CD4-positive, alpha-beta T cell treated with Interleukin-6 for 4 hours (primary cell): ENCODE measurements at places on chromosomes 1 and 21.

DNA sequence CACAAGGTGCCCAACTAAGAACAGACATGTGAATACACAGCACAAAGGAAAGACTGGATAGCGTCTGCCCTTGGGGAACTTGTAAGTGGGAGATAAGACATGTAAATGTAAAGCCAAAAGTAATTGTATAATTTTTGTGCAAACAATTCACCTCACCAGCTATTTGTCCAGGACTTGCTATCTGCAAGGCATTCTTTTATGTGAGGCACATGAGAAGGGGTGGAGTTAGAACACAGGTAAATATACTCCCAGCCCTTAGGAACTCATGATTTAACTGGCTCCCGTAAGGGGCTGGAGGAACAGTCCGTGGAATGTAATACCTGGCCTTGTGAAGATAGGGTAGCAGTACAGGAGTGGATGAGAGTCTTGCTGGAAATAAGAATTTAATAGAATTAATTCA, 61.3 kb downstream of the CDK18 start:
- DNase-seq: no peak

DNA sequence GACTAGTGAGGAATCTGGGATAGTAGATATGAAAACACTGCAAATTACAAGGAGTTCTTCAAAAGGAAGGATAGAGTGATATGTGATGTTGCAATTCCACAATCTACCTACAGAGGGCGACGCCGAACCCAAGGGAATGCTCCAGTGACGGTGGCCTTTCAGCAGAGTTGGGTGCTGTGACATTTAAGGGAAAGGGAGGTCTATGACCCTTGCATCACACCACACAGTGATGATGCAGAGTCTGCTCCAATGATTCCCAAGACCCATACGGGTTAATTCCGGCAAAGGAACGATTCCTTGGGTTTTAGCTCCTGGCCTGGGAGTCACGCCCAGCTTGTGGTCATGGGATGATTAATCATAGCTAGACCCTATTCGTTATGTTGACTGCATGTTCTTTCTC, 123.0 kb upstream of the IGSF21 start:
- DNase-seq: peak; percentile 18

GRCh38 chr1:82762829-82763532, 962.2 kb downstream of the ADGRL2 start:
- DNase-seq: no peak

GRCh38 chr1:147808025-147808424, 47.6 kb upstream of the GJA5 start:
- no peak for DNase-seq

GRCh38 chr1:233431753-233432403, 104.4 kb downstream of the MAP3K21 start:
- no peak for DNase-seq

GRCh38 chr1:175947771-175948170, 204.4 kb upstream of the TNR start:
- no peak for DNase-seq

GRCh38 chr1:75264112-75264511, 129.9 kb downstream of the LHX8 start:
- DNase-seq: no peak

- no peak for DNase-seq
Measured at GRCh38 chr1:119686661-119687060, 25.1 kb upstream of the PHGDH start.

- peak; percentile 65 for DNase-seq
Measured at GRCh38 chr21:32403201-32403777, 9.2 kb upstream of the EVA1C start.

DNA sequence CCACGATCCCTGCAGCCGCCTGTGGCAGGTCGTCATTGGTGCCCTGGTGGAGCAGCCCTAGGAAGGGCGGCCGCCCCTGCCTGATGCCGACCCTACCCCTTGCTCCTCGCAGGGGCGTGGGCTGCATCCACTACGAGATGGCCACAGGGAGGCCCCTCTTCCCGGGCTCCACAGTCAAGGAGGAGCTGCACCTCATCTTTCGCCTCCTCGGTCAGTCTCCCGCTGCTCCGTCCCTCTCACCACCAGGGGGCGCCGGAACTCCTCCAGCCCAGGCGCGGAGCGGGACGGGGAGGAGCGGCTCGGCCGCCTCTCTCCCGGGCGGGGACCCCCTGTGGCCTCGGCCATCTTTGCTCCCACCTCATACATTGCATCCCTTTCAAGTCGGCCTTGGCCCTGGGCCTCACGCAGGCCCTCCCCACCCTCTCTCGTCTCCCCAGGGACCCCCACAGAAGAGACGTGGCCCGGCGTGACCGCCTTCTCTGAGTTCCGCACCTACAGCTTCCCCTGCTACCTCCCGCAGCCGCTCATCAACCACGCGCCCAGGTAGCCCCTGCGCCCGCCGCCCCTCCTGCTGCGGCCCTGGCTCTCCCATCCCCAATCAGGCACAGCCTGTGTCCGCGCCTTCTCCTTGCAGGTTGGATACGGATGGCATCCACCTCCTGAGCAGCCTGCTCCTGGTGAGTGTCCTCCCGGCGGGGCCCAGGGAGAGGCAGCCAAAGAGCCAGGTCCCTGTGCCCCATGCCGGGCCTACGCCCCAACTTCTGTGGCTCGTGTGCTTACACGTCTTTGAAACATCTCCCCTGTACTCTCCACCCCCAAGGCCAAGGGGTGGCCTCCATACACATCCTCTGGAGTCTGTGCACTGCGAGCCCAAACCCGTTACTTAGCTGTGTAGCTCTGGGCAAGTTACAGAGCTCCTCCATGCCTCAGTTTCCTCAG, 24.7 kb downstream of the CDK18 start:
- DNase-seq: peak; percentile 86

DNA sequence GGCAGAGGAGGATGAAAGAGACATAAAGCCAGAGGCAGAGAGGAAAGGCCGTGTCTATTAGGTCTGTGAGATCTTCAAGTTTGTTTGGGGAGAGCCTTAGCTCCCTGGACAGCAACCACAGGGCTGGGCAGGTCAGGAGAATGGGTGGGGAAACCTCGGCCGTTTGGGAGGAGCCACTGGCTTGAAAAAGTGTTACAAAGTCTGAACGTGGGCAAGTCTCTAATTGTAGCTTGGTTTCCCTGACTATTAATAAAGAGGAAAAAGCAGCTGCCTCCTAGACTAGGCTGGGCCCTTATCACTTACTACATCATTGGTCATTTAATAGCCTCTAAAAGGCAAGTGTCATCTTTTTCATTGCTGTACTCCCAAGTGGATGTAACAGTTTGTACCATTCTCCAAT, at the start of gene CCDC17:
TSS of gene CCDC17 (minus strand) at position 83 of the 400 bp plus-strand sequence. CDS start 145 bp downstream, outside the sequence.
- no peak for DNase-seq

DNA sequence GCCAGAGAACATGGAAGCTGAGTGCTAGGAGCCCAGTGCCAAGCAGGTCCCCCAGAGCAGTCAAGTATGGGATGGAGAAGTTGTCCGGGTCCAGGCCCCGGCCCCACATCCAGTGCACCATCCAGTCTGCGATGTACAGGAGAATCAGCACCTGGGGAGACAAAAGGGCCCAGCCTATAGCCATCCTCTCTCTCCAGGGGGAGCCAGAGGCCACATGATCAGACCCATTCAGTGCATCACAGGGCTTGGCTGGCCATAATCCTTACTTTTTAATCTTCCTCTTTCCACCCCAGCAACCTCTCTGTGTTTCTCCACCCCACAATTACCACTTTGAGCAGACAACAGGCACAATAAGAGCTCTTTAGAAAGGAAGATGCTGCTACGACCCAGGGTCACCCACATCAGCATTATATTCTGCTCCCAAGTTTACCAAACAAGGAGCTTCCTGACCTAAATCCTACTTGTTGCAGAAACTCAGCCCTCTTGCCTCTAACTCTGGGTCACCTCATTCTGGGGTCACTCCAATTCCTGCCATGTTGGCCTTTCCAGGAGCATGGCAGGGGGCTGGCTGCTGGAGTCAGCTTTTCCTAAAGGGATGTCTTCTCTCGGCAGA, 16.4 kb upstream of the RAB29 start:
- DNase-seq: peak; percentile 75

- no peak for DNase-seq
Measured at GRCh38 chr1:51689075-51689440, 72.2 kb downstream of the OSBPL9 start.

- DNase-seq: no peak
Measured at GRCh38 chr1:67280696-67281095, 27.0 kb upstream of the IL12RB2 start.

GRCh38 chr1:157969697-157970485, 23.6 kb upstream of the KIRREL1 start:
- DNase-seq: no peak

DNA sequence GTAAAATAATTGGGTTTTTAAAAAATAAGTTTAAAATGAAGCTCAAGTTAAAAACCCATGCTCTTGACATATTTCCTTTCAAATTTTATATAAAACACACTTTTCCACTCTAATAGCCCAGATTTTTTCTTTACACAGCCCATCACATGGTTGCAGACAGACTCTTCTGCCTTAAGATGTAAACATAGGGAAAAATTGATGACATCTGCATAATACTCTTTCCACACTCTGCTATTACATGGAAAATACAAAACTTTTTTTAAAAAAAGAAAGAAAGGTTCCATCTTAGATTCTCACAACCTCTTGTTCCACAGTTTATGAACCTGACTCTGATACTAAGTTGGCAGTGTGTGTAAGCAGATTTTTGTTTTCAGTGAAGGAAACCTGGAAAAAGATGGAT, 120.8 kb upstream of the ZNF648 start:
- no peak for DNase-seq

DNA sequence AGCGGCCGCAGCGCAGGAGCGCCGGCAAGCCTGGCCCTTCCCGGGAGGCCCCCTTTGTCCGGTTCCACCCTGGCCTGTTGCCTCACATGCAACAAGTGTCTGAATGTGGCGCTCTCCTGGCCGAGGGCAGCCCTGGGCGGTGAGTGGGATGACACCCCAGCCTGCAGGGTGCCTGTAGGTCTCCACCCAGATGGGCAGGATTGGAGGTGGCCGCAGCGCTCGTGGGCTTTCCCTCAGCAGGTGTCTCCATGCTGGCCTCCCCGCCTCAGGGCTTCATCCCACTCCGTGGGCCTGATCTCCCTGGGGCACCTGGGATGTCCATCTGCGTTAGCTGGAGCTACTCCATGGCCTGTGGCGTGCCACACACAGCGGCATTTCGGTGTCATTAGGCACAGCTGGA, 1.5 kb downstream of the MIB2 start:
- DNase-seq: no peak

GRCh38 chr1:54296666-54297065, 96.7 kb downstream of the MRPL37 start:
- no peak for DNase-seq

DNA sequence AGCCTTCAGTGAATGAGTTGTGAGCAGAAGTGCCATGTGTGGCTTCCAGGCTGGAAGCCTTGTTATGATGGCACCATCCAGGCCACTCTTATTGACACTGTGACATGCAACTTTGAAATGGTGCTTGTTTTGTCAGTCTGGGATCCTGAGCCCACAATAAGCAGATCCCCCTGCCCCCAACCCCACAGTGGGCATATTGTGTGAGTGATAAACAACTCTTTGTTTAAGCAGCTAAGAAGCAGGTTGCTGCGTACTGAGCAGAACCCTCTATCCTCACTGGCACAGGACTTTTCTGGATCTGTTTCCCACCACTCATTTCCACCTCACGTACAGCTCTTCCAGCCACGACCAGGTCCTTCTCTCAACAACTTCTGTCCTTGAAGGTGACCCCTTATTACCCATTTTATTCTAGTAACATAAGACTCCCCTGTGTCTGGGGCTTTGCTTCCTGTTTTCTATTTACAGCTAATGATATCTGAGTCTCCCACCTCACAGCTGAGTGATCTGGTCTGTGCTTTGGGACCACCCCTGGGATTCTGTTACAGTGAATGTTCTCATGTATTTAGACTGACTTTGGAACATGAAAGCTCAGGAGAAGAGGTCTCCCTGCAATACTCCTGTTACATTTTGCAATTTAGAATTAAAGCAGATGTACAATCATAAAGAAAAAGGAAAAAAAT, 375.5 kb downstream of the PCP4 start:
- no peak for DNase-seq

DNA sequence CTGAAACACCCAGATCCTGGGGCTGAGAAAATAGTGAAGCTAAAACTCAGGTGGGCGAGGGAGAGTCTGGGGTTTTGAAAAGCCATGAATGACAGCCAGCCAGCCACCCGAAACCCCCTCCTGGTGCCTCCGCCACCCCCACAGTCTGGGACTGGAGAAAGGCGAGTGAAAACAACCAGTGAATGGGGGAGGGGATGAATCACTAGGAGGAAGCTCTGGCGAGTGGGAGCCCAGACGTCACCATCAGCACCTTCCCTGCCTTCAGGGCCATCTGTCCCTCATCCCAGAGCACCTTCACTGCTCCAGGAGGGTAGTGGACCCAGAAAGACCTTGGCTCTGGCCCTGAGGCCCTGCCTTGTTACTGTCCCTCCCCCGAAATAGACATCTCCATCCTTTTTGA, 9.2 kb downstream of the RORC start:
- DNase-seq: no peak

DNA sequence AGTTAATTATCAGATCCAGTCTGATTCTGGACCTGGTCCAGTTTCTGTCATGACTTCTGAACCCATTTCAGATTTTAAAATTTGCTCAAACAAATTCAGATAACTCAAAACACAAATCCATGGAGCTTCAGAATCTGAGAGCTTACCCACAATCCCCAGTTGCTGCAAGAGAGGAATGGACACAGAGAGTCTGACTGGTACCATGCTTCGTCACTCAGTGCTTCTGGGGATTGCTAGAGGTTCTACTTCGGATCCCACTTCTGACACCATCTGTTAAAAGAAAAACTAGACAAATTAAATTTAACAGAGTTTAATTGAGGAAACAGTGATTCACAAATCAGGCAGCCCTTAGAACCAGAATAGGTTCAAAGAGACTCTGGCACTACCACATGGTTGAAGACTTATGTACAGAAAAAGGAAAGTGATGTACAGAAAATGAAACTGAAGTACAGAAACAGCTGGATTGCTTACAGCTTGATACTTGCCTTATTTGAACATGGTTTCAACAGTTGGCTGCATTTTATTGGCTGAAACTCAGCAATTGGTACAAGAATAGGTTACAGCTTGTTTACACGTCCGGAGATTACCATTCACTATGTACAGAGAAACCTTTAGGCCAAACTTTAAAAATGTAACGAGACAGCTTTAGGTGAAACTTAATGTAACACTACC, 60.7 kb upstream of the TEKT2 start:
- no peak for DNase-seq

- DNase-seq: no peak
Measured at GRCh38 chr1:76939050-76939816, 72.0 kb downstream of the ST6GALNAC5 start.

DNA sequence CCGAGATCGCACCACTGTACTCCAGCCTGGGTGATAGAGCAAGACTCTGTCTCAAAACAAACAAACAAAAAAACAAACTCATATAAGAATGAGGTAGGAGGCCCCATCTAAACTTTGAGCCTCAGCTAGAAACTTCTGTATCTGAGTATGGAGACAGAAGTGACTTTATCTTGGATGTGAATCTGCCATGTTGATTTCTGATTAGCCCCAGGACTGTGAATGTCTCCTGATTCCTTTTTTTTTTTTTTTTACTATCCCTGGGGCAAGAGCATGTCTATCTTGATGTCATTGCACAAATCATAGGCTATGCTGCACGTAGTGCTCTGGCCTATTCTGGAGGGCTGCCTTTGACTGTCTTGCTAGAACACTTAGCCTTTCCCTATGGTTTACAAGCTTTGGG, 211.0 kb downstream of the PTPRU start:
- DNase-seq: no peak
